IPS DF 6.9 (cell line): ENCODE measurements at places on chromosomes 3 and 15.
A peak's percentile ranks its signal among the peaks of the same experiment; 100 is the strongest.

DNA sequence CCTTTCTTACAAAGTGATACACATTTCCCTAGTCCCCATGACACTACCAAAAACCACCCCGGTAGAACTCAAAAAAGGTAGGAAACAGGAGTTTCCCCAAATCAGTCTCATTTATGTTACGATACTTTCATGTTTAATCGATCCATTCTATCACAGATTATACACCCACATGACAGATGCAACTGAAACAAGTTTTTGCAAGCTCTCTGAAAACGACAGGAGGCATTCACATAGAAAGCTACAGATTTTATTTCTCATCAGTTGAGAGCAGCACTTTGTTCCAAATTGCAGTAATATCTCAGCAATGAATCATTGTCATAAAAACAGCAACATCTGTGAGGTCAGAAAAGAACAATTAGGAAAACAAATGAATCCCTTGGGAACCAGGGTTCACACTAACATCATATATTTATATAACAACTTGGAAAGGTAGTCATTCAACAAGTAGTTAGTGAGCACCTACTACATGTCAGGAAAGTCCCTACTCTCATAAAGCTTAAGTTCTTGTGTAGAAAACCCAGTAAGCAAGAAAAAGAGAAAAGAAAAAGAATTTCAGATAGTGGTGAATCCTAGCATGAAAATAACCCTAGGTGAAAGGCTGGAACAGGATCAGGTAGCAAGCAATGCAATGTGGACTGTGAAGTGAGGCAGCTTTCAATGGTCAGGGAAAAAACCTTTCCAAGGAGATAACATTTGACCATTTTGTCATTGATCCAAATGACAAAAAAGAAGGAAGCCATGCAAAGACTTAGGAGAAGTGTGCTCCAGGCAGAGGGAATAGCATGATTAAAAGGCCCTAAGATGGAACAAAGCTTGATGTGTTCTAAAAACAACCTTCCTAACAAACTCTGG is 8.3 kb downstream of the PLD1 start:
- DNase-seq = no peak

GRCh38 chr3:136645915-136646314 is 106.3 kb downstream of the STAG1 start:
- no peak for DNase-seq

DNA sequence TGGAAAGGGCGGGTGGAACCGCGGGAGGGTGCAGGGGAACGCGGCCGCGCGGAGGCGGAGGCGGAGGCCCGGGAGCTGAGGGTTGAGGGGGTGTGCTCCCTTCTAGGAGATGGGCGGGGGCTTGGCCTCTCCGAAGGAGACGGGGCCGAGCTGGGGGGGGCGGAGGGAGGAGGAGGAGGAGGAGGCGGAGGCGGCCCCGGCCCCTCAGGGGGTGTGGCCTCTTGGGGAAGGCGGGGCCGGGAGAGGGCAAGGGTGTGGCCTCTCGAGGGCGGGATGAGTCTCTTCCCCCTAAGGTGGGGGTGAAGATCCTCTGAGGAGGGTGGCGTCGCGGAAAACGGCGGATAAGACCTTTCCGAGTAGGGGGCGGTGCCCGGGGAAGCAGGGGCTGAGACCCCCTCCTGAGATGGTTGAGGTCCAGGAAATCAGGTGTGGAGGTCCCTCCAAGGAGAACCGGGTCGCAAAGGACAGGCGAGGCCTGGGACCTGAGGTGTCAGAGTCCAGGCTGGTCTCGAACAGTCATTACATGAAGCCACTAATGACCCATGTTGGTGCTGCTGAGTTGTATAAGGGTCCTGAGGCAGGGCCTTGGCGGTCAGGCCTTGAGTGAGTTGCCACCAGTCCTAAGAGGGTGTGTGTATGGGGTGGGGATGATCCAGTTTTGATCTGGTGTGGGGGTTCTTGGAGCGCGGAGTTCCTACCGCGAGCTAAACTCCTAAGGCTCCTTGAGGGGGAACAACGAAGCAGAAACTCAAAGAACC is 759 bp downstream of the WDR6 start:
- DNase-seq = no peak

DNA sequence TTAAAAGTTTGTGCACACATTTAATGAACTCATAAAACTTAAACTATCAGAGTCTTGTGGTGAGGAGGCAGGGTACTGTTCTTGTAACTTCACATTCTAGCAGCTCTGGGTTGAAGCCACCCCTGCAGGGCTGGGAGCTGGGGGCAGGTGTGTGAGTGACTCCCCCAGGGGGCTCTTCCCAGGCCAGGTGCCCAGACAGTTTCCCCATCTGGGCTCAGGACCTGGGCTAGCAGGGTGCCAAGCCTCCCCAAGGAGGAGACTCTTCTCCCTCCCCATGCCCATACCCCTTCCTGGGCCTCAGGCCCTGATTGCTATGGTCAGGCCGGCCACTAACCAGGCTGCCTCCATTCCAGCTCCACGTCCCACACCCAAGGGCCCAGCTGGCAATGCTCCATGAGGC is 22.0 kb upstream of the CHCHD6 start:
- DNase-seq = no peak

- DNase-seq = no peak
Measured at GRCh38 chr3:123419181-123419849, 29.6 kb downstream of the ADCY5 start.

- peak; percentile 37 for DNase-seq
Measured at GRCh38 chr15:33021806-33022389, 172.6 kb downstream of the FMN1 start.

- DNase-seq = no peak
Measured at GRCh38 chr3:45965653-45966052, 22.4 kb downstream of the CXCR6 start.
